ENCODE measurements at places on chromosomes 7 and 10. TPM values are rescaled to one million over a fixed set of nuclear protein-coding genes. Genes with fewer than 3 reads are reported as not detected.

MUC12 gene
- 814 TPM for total RNA-seq

GDI2 gene
- 185 TPM for total RNA-seq

TSPAN33 gene
- total RNA-seq = 9.8 TPM

CYP2C19 gene
- 2.0 TPM for total RNA-seq

HIF1AN gene
- 34.0 TPM for total RNA-seq

NXPH1 gene
- not detected for total RNA-seq

SEC61G gene
- total RNA-seq = 55.5 TPM

IFIT1B gene
- total RNA-seq = not detected

CNNM2 gene
- total RNA-seq = 27.3 TPM

ZNF425 gene
- 1.3 TPM for total RNA-seq

CLDN3 gene
- 534 TPM for total RNA-seq

AKR1C4 gene
- not detected for total RNA-seq

HTR7 gene
- total RNA-seq = 0.46 TPM
